ENCODE measurements at places on chromosomes 5 and 9. TPM values are rescaled to one million over a fixed set of nuclear protein-coding genes. Genes with fewer than 3 reads are reported as not detected.

DNA sequence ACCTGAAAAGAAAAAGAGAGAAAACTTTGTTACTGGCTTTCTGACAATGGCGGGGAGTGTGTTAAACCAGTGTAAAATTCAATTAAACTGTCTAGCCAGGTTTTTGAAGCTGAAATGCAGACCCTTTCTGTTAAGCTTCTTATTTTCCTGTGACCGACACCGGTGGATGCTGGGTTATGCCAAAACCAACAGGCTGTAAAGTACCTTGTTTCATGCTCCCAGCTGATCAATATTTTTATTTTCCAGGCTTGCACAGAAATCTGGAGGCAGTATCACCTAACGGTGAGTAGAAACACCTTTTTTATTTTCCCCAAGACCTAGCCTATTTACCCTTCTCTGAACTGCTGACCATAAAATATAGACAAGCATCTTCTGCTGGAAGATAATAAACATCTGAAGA is 94.9 kb upstream of the GRHPR start:
- no peaks in the 10 kb centered on the region for H3K36me3 ChIP-seq

DNA sequence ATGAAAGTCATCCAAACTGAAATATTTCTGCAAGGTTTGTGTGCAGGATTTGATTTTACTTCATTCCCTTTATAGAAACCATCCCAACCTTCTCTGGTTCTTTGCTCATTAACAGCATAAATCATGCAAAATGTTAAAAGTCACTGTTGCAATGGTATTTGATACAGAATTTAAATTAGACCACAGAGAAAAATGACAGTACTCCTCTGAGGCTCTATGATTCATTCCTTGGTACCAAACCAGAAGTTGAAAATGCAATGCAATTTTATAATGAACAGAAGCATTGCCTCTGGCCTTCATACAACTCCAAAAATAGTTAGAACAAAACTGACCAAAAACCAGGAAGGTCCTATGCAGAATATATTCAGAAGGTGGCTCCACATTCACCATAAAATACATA is 607.1 kb downstream of the TLE1 start:
- H3K27me3 ChIP-seq, result no peaks in the 10 kb centered on the region
- H3K4me1 ChIP-seq, result no peaks in the 10 kb centered on the region
- DNase-seq, result no peak
- no peak overlapping the region for H3K27ac ChIP-seq
- H3K4me3 ChIP-seq, result no peak overlapping the region

DNA sequence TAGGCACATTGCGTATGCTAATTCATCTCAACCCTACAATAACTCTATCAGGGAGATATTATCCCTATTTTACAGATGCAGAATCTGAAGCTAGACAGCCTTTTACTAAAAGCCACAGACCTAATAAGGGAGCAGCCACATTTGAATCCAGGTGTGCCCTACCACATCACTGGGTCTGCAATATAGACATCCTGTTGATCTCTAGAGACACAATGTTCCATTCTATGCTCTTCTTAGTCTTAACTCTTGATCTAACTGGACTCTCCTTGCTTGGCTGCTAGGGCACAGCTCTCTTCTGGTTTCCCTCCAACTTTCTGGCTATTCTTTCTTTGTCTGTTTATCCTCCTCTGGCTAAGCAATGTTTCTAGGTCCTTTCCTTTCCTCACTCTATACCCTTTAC is 1.4 kb upstream of the SPATA6L start:
- no peak for DNase-seq
- no peaks in the 10 kb centered on the region for H3K36me3 ChIP-seq
- H3K27me3 ChIP-seq, result no peaks in the 10 kb centered on the region
- no peak overlapping the region for H3K4me3 ChIP-seq

DNA sequence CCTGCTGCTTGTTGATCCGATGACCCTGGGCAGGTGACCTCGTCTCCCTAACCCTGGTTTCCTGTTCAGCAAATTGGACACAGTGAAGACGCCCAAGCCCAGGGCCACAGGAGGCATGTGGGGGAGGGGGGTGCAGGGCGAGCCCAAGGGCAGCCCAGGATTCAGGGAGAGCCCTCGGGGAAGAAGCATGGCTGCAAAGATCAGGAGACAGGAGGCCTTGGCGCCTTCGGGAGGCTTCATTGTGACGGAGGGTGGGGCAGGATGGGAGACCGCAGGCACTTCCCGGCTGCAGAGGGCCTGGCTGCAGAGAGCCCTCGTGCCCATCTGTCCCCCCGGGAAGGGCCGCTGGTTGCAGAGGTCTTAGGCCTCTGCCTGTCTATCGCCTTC is 6.2 kb downstream of the ASS1 start:
- DNase-seq, result no peak
- H3K36me3 ChIP-seq, result peaks cover 14% of the 10 kb centered on the region
- H3K4me1 ChIP-seq, result peaks cover 67% of the 10 kb centered on the region
- no peak overlapping the region for H3K4me3 ChIP-seq
- H3K27ac ChIP-seq, result peak overlapping the region; percentile 85
- no peaks in the 10 kb centered on the region for H3K27me3 ChIP-seq

GRCh38 chr9:110979636-110980035 is 58.6 kb downstream of the LPAR1 start:
- no peak overlapping the region for H3K4me3 ChIP-seq
- H3K36me3 ChIP-seq, result no peaks in the 10 kb centered on the region
- H3K27ac ChIP-seq, result no peak overlapping the region
- no peak for DNase-seq

The FBXL17 gene
- 11.7 TPM for polyA plus RNA-seq

The ACOT12 gene
- 2.2 TPM for polyA plus RNA-seq

The PTTG1 gene
- polyA plus RNA-seq, result 4.4 TPM

The YTHDC2 gene
- polyA plus RNA-seq, result 6.2 TPM
